Stimulated activated CD8-positive, alpha-beta memory T cell treated with anti-CD3 and anti-CD28 coated beads, Interleukin-4, amount 100 ng/mL, for 1 hour (primary cell): ENCODE measurements at places on chromosomes 11 and 22.

DNA sequence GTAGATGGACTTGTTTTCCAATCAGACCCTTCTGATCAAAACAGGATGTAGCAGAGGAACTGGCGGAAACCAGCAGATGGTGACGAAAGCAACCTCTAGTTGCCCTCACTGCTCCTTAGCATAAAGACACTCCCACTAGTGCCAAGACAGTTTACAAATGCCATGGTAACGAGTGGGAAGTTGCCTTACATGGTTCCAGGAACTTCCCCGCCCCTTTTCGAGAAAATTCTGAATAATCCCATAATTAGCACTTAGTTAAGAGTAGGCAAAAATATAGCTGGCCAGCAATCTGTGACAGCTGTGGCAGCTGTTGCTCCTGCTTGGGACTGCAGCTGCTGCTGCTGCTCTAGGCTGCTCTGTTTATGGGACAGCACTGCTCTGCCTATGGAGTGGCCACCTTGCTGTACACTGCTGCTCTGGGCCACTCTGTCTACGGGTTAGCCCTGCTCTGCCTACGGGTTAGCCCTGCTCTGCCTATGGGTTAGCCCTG, 33.4 kb upstream of the SORL1 start:
- DNase-seq: no peak

DNA sequence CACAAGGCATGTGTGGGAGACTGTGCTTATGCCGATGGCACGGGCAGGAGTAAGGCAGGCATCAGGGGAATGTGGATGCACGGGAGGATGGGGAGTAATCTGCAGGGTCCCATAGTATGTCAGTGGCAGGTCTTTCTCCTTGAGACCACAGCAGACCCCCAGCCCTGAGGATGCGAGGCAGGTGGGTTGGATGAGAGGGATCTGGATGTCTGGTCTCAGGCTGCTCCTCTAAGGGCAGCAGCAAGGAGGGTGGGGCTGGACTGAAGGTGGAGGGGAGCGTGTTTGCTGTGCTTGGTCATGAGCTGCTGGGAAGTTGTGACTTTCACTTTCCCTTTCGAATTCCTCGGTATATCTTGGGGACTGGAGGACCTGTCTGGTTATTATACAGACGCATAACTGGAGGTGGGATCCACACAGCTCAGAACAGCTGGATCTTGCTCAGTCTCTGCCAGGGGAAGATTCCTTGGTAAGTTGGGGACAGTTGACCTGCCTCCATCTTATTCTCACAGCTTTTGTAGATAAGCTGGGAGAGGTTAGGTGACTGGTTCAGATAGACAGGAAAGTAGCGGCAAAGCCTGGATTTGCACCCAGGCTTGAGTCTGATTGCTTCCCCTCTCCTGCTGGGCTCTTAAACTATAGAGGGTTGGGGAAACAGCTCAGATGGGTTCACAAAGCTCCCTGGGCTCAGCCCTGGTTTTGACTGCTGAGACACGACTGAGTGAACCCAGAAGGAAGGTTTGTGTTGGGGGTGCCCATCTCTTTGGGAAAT, at the start of gene APOL1:
Gene APOL1, plus strand, starts transcription at position 380 of the 769 bp plus-strand sequence. CDS start 1,823 bp downstream, outside the sequence.
- DNase-seq: no peak

DNA sequence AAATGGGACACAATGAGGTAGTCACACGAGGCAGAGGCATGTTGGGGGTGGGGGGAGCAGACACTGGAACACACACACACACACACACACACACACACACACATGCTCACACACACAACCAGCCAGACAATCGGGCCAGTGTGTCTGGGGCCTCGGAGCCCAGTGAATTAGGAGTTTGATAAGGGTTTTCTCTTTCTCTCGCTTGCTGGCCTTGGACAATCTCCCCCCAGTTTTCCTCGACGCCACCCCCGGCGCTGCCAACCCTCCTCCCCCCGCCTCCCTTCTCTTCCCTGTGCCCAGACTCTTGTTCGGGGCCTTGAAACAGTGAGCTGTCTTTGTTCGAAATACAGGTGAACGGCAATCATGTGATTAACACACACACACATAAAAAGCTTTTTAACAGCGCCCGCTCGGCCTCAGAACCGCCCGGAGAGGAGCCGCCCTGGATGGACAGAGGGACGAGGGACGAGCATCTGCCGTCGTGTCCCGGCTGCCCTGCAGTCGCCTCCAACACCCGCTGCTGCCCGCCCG, 1.5 kb upstream of the SOX10 start:
- no peak for DNase-seq

GRCh38 chr11:66337103-66337899, 1.1 kb upstream of the RIN1 start:
- no peak for DNase-seq

DNA sequence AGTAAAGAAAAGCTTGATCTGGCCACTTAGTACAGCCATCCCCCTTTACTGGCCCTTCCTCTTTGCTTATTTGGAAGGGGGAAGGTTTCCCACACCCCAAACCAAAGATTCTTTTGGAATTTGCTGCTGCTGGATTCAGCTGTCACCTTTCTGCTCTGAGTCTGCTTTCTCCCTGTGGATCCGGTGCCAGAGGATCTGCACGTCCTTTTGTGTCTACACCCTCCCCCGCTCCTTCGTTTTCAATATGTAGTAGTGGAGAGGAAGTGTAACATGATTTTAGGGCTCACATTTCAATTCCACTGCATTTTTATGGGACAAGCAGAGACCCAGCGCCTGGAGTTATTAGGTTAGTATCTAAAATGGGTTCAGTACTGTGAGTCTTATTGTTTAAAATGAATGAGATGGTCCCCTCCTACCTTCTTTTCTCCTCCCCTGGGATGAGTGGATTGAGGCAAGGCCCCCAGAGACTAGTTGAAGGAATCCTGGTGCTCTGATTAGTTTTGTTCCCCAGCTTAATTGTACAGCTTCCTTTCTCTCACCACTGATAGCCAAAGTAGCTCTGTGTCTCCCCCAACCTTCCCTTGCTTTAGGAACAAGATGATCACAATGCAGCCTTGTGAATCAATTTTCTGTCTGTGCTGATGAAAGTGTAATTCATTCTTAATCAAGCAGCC, 30.5 kb upstream of the CABP7 start:
- DNase-seq: no peak

GRCh38 chr22:28223826-28224225, 304.8 kb upstream of the PITPNB start:
- DNase-seq: no peak

DNA sequence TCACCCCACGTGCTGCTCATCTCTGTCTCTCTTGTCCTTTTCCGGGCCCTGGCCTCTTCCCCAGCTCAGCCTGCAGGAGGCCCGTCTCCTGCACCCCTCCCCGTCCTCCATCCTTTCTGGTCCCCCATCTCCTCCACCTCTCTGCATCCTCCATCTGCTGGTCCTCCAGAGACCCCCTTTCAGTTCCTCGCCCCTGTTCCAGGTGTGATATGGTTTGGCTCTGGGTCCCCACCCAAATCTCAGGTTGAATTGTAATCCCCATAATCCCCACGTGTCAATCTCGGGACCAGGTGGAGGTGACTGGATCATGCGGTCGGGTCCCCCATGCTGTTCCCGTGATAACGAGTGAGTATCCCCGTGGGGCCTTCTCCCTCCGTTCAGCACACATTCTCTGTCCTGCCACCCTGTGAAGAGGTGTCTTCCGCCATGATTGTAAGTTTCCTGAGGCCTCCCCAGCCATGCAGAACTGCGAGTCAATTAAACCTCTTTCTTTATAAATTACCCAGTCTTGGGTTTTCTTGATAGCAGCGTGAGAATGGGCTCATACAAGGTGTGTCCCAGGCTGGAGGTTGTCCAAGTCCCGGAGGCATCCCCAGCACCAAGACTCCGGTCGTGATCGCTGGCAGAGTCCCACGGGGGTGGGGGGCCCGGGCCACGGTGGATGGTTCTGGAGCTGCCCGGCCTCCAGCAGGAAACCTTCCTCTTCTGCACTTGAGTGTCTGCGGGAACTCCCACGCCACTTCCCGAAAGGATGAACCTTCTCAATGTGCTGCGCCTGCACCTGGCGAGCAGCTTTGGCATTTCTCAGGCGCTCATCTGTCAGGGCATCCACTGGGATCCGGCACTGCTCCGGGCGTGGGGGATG, 29.0 kb upstream of the TOLLIP start:
- DNase-seq: no peak

DNA sequence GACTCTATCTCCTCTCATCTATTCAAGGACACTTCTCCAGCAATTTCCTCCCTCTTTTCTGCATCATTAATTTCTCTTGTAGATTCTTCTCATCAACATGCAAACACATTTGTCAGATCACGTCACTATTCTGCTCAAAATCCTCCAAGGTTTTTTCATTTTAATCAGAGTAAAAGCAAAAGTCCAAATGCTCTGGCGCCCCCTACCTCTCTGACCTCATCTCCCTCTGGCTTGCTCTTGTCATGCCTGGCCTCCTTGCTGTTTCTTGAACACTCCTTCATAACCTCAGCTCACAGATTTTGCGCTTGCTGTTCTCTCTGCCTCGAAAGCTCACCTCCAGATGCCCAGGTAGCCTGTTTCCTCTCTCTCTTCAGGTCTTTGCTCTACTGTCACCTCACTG, 22.4 kb downstream of the RTCB start:
- no peak for DNase-seq

- no peak for DNase-seq
Measured at GRCh38 chr11:110293389-110293788, 3.0 kb downstream of the RDX start.

DNA sequence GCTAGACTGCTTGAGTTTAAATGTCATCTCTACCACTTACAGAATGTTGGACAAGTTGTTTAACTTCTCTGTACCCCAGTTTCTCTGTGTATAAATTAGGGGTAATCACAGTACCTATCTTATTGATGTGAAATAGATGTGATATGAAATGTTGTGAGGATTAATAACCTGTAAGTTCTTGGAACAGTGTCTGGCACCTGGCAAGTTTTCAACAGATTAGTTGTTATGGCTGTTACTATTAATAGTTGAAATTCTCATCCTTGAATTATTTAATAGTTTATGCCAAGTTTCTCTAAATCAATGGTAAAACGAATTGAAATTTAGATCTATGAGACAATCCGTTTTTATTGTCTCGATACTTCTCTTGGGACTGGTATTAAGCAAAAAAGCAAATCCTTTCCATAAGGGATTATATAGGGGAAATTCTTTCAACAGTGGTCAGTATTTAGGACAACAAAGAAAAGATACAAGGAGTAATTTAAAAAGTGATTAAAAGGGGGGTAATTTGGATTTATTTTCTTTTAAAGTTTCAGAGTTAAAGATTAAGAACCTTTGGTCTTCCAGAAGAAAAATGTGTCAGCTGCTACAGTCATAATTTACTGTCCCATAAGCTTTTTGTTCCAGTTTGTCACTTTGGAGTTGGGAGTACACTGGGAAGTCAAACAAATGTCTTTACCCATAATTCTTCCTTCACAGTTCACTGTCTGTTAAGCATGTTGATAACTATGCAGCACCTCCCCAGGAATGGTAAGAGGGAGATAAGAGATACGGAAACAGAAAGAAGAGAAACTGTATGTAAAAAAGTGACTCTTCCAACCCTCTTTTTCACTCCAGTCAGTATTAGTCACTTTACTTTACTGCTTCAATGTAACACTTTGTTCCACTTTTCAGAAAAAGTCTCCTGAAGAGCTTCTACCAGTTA, 13.2 kb downstream of the PDE3B start:
- DNase-seq: no peak

- DNase-seq: no peak
Measured at GRCh38 chr11:26285608-26286007, 46.3 kb upstream of the ANO3 start.

GRCh38 chr22:29581799-29582198, 886 bp upstream of the NIPSNAP1 start:
- no peak for DNase-seq

- DNase-seq: no peak
Measured at GRCh38 chr11:32874132-32874531, 18.5 kb upstream of the QSER1 start.

- DNase-seq: no peak
Measured at GRCh38 chr22:45969414-45969799, 7.6 kb downstream of the WNT7B start.

DNA sequence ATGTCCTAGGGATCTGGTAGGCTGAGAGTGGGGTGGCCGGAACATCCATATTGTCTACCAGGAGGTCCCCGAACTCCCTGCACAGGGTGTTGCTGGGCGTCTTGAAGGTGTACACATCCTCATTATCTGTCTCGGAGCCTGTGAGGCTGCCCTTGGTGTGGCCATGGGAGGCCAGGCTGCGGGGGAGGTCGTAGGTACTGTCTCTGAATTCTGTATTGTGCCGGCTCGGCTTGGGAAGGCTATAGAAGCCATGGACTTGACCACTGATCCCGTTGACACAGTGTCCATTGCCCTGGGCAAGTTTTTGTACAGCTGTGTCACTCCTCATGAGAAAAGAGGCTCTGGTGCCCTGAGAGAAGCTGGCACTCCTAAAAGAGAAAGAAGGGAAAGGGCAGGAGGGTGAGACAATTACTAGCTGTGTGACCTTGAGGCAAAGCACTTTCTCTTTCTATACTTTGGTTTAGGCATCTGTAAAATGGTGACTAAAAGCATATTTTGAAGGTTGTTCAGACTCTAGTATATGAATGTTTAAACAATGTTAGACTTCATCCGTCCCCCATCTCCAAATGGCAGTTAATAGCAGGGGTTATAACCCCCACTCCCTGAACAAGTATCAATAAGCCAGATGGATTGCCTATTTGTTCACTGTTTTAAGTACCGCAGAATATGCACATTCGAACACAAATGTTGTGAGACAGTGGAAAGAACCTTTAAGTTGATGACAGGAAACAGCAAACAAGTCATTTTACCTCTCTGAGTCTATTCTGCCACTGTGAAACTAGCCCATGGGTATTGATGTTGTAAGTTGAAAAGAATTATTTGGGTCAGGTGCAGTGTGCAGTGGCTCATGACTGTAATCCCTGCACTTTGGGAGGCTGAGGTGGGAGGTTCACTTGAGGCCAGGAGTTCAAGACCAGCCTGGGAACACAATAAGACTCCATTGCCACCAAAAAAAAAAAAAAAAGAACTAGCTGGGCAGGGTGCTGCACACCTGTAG, 38.3 kb downstream of the USP35 start:
- no peak for DNase-seq
